ENCODE measurements at places on chromosomes 12 and 14.

DNA sequence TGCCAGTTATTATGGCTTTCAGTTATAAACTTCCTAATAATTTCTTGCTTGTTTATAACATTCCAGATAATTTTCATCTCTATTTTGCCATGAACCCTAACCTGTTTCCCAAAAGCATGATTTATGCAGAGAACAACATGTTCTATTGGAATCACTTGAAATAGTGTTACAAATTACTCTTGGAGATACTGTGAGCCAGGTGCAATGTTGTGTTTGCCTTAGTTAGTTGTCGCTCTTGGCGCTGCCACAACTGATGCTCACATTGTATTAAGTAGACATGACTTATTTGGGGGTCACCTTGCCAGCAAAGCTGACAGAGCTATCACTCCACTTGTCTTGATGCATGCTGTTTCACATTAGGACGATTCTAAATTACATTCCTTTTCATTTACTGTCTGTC, 49.4 kb downstream of the TSPAN8 start:
- DNase-seq: no peak

DNA sequence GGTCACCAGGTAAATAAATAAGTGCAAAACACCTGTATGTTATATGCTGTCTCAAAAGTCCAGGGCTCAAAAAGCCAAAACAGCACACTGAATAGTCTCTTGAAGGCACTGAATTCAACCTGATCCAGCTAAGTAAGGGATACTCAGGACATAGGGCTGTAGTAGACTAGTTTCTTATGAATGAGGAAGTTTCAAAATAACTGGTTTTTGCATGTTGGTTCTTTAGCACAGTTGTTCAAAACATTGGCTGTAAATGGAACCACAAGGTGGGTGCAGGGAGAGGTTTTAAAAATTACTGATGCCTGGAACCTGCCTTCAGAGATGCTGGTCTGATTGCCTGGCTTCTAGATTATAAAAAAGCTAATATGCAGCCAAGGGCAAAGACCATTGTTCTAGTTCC, 34.1 kb downstream of the NDUFA12 start:
- no peak for DNase-seq

GRCh38 chr12:94495445-94496115, 35.9 kb upstream of the CEP83 start:
- DNase-seq: no peak

GRCh38 chr12:1878214-1878613, 40.2 kb downstream of the CACNA2D4 start:
- no peak for DNase-seq

DNA sequence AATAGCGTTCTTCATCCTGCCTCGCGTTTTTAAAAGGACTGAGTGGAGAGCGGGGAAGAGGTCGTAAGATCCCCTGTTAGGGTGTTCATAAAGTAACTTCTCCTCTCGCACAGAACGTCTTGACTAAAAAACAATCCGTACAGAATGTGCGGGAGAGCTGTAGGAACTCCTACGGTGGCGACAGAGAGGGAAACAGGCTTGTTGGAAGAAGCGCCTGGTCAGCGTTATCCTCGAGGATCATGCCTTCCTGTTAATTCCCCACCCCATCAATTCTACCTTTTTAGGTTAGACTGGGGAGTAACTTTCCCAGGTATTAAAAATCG, 399 bp upstream of the WASHC4 start:
- peak; percentile 85 for DNase-seq

DNA sequence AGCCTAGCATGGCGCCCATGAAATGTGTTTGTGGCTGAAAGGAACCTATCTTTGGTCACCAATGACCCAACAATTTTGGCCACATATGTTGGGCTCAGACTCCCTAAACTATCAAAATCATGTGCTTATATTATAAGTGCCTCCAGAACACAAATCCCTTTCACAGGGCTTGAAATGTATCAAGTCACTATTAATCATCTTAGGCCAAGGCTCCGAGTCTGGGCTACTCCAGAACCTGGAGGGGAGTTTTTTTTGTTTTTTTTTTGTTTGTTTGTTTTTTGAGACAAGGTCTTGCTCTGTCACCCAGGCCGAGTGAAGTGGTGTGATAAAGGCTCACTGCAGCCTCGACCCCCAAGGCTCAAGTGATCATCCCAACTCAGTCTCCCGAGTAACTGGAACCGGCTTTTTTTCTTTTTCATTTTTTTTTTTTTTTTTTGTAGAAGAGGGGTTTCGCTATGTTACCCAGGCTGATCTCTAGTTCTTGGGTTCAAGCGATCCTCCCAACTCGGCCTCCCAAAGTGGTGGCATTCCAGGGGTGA, 989 bp upstream of the DRAM1 start:
- DNase-seq: no peak

- no peak for DNase-seq
Measured at GRCh38 chr14:73717266-73717665, 3.1 kb upstream of the PNMA1 start.

GRCh38 chr14:50835280-50835679, 4.3 kb upstream of the NIN start:
- no peak for DNase-seq

GRCh38 chr12:103517161-103517560, 21.4 kb upstream of the C12orf42 start:
- DNase-seq: no peak

Data from nucleus accumbens (tissue), 56 donors.